ENCODE measurements at places on chromosomes 2 and 18.

GRCh38 chr2:98909317-98910211, 26.5 kb downstream of the CRACDL start:
- no peak for DNase-seq

DNA sequence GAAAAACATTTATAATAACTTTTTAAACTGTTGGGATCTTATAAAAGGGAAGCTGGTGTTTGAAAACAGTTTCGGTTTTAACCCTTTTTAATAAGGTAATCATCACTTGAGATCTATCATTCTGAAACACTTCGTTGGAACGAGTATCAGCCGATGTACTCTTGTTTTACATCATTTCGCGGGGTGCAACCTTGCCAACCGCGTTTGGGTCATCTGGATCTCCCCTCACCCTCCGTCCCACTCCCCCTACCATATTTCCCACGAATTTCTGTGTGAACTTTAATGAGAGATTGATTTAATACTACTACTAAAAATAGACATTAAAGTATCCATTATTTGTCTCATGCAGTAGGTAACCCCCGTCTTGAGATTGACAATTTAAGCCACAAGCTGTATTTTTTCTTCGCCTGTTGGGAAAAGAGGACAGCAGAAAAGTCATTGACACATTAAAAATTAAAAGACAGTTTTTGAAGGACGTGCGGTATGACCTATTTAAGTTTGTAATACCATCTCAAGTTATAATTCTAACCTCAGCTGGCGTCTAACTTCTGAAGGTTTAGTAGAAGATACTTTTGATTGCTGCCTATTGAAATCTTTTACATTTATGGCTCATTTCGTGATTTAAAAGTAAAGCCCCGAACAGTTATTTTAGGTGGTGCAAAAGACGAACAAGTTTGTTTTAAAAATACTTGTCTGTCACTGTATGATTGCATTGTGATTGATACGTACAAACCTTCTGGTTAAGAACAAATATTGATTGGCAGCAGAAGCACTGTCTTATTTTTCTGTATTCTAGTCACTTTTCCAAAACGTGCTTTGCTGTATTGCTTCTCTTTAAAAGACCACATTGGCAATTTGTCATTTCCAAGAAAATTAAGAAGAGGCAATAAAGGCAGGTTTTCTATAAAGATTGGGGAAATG, 1.5 kb downstream of the CREB1 start:
- no peak for DNase-seq

- no peak for DNase-seq
These were observed 126.0 kb downstream of the LPIN1 start for GRCh38 chr2:11872247-11872947.

GRCh38 chr2:108538000-108538625, 3.8 kb downstream of the LIMS1 start:
- DNase-seq: no peak

DNA sequence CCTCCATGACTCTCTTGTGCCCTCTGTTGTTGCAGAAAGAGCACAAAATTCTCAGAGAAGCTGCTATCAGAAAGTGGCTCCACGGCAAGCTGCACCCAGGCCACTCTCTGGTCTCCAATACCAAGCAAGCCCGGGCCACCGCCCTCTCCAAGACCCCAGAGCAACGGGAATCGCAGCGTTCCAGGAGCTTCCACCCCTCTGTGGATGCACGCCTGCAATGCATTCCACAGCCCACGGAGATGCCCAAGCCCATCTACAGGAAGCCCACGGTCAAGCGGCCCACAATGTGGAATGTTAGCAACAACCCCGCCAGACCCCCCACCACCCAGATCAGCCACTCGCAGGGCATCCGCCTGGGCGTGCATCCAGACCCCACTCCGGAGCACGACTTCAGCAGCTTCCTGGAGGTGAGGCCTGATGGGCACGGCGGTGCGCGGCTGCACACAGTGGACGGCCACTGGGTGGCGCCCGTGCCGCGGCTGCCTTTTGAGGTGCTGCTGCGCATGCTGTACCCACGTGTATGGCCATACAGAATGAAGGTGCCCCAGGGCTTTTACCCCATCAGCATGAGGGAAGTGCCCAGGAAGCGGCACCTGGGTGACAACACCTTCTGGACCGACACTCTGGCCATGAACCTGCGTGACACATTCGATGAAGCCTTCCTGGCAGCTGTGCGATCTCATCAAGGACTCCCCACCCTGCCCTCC, 6.3 kb downstream of the ANKRD53 start:
- peak; percentile 69 for DNase-seq

DNA sequence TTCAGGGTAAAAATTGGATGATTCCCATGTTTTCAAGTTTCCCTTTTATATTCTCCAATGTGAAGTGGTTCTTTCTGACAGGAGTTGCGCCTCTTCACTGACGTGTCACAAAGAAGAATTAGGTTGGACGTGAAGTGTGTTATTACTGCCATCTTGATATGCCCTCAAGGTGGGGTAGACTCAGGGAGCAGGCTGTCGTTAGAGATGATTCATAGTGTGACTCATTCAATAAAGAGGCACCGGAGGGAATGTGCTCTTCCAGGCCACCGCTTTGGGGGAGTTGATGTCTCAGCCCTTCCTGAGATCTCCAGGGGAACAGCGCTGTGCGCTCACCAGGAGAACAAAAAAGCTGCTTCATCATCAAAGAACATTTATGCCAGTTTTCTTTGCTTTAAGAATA, 3.6 kb upstream of the DGKD start:
- DNase-seq: no peak

- no peak for DNase-seq
These were observed 14.4 kb downstream of the ARID5A start for GRCh38 chr2:96550787-96551604.

DNA sequence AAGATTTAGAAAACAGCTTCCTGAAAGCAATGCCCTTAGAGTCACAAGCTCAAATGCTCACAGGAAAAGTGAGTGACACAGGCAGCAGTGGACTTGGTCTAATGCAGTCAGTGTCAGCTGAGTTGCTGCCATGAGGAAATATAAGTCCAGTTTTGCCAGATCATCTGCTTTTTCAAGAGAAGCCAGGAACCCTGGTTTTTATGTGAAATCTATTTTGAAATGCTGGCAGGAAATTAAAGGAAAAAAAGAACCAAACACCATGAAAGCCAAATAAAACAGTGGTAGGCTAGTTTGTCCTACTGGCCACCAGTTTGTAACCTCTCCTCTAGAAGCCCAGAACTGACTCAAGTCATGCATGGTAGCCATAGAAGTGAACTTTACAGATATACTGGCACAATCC, 109.2 kb downstream of the THADA start:
- no peak for DNase-seq

- no peak for DNase-seq
These were observed 7.3 kb downstream of the ZNF516 start for GRCh38 chr18:76487782-76488181.

GRCh38 chr2:86240251-86240650, 41.0 kb downstream of the MRPL35 start:
- no peak for DNase-seq

- DNase-seq: no peak
These were observed 116.3 kb downstream of the DHRS9 start for GRCh38 chr2:169185711-169186110.

DNA sequence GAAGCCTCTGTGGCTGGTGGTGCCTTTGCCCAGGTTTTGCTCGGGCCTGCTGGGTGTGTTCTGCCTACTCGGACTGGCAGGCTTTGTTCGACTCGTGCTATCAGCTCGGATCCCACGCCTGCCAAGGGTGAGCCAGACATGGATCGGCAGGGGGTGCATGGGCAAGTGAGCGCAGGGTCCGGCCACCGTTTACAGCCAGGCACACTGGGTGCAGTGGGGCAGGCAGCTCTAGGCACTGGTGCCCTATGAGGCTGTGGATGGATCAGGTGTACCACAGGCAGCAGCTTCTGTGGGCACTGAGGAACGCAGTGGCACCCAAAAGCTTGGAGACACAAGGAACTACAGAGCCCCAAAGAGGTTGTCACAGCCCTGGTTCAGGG, 25.6 kb downstream of the MARCHF7 start:
- no peak for DNase-seq

- DNase-seq: no peak
These were observed 5.9 kb downstream of the WIPF1 start for GRCh38 chr2:174591740-174592139.

- no peak for DNase-seq
These were observed 13.5 kb upstream of the PRSS56 start for GRCh38 chr2:232506709-232507108.

Data from activated CD8-positive, alpha-beta memory T cell treated with anti-CD3 and anti-CD28 coated beads for 48 hours (primary cell).